NCI-H187 treated with DMSO at 0.1 percent for 48 hours (cell line): ENCODE measurements at places on chromosomes 3 and 15.

DNA sequence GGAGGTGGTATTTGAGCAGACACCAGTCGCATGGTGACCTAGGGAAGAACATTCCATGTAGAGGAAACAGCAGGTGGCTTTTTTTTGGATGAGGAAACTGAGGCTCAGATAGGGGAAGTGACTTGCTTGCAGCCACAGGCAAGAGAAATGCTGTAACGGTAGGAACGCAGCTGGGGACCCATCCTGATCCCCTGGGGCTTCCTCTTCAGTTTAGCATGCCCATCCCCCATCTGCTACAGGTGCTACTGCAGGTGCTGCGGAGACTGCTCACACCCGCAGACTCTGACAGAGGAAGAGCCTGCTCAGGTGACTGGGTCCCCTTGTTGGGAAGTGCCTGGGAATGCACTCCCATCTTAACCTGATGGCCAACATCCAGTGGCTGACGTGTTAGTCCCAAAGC, 55.4 kb upstream of the SEC13 start:
- DNase-seq, result no peak

DNA sequence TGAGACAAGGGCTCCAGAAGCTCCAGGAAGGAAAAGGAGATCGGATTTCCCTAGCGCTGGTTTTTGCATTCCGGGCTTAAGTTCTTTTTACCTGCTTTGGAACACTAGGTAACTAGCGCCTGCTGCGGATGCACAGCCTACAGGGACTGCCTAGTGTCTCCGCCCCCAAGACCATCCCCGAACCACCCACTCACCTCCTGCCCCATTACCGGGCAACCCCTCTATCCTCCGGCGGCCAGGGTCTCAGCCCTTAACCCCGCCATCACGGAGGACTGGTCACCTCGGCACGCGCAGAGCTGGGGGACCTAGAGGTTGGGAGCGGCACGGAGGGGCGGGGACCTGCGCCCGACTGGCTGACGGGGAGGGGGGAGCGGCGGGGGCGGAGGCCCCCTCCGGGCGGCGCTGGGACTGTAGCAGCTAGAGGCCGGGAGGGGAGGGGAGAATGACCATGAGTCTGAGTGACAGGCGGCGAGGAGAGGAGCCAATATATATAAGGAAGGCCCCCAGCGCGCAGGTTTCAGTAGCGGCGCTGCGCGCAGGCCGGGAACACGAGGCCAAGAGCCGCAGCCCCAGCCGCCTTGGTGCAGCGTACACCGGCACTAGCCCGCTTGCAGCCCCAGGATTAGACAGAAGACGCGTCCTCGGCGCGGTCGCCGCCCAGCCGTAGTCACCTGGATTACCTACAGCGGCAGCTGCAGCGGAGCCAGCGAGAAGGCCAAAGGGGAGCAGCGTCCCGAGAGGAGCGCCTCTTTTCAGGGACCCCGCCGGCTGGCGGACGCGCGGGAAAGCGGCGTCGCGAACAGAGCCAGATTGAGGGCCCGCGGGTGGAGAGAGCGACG, at the start of gene DLL4:
Gene DLL4, plus strand, starts transcription at position 520 of the 839 bp plus-strand sequence. CDS start 329 bp downstream, outside the sequence.
- peak; percentile 47 for DNase-seq

DNA sequence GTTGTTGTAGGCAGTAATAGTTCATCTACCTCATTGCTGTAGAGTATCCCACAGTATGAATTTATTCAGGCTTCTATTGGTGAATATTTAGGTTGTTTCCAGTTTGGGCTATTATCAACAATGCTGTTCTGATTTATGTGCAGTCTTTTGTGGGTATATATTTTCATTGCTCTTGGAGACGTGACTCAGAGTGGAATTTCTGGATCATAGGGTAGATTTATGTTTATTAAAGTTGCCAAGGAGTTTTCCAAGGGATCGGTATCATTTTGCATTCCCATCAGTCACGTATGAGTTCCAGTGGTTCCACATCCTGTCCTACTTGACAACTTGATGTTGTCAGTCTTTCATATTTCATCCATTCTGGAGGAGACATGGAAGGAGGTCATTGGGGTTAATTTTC, 8.4 kb upstream of the HRH1 start:
- DNase-seq, result no peak

GRCh38 chr3:117017135-117017894, 307.7 kb downstream of the TUSC7 start:
- no peak for DNase-seq

- no peak for DNase-seq
These were observed 23.9 kb upstream of the PPP4R2 start for GRCh38 chr3:72972706-72973030.

GRCh38 chr3:168051531-168052471, 43.9 kb downstream of the GOLIM4 start:
- DNase-seq, result no peak

- DNase-seq, result no peak
These were observed 51.9 kb downstream of the EPHB1 start for GRCh38 chr3:134846911-134847317.

- DNase-seq, result no peak
These were observed at the start of gene GXYLT2 for GRCh38 chr3:72887705-72888545. Gene GXYLT2, plus strand, starts transcription at chr3:72888046. Its CDS starts 188 bp downstream, at chr3:72888234.

- no peak for DNase-seq
These were observed 234.0 kb downstream of the NR2F2 start for GRCh38 chr15:96564546-96564945.

DNA sequence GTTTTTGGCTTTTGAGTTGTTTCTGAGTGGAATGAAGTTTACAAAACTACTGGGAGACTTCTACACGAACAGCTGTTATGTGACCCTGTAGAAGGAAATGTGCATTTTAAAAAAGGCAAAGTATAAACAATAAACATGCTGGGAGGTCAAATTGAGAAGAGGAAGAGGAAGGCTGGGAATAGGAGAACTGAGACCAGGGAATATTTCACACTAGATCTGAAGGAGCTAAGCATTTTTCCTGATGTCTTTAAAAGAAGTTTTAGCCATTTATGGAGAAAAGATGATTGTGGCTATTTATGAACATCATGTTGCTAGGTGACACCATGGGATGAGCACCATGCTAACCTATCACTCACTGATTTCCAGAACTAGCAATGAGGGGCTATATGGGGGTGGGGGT, 76.3 kb upstream of the FAM98B start:
- DNase-seq, result no peak

GRCh38 chr3:100880845-100881244, 112.4 kb downstream of the ABI3BP start:
- no peak for DNase-seq

GRCh38 chr3:100761211-100761942, 52.1 kb downstream of the TFG start:
- no peak for DNase-seq

DNA sequence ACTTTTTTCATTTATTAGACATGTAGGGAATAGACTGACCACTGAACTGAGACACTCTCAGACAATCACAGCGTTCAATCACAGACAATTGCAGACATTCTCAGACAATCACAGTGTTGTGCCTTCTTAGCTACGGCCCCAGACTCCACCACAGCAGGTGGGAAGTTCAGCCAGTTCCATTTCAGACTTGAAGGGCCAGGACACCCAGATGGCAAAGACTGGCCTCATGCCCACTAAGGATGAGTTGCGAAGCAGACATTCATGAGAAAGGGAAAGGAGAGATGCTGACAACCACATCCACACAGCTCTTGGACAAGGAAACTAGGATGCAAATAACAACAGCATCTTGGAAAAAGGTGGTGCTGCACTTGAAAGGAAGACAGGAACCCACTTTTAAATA, 21.9 kb upstream of the ALDH1L1 start:
- no peak for DNase-seq
